ENCODE measurements at places on chromosomes 7 and 10.

DNA sequence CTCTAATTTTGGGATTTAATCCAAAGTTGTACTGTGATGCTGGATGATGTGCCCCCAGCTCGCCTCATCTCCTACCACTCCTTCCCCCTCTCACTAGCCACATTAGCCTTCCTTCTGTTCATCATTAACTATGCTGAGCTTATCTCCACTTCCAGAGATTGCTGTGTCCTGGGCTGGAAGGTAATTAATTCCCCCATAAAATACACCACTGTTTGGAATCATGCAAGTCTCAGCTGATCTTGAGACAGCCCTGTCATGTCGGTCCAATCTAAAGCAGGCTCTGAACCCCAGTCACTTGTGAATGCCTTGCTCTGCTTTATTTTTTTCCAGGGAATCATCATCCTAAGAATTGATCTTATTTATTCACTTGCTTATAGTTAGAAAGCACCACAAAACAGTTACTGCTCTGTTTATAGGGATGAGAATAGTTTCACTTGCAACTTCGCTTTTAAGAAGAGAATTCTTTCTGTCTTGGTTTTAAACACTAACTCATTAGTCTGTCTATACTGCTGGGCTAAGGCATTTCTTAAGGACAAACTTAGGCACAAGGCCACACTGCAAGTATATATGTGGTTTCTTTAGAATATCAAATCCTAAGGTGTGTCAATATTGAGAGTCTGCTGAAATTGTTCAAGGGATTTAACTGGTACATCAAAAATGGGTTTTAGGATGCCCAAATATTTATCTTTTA is 341.1 kb upstream of the SEMA3A start:
- DNase-seq: no peak

DNA sequence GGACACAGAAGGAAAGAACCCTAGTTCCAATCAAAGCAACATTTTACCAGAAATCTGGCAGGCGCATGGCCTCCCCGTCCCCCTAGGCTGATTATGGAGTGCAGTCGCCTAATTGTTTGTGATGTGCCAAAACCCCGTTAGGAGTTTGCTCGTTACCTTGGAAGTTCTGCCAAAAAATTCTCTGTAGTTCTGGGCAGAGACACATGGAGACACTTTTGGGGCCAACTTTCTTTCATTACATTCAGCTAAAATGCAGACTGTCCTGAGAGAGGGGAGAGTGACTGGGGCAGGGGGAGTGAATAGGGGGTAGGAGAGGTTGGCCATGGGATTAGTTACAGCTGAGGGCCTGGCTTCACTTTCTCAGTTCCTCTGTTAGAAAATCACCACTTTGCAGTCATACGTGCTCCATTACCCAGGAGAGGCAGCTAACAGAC is 158.0 kb upstream of the NPVF start:
- no peak for DNase-seq

DNA sequence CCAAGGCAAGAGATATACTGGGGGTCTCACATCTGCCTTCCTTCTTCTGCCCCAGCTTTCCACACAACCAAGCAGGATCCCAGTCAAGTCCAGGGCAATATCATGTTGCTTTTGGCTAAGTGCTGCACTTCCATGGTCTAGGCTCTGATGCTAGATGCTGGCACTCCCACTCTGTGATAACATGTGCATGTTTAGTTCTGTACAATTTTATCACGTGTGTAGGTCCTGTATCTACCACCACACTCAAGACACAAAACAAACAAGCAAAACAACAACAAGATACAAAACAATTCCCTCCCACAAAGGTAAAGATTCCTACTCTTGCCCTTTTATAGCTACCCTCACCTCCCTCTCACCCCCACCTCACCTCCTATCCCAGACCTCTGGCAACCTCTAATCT is 105.6 kb upstream of the HABP2 start:
- DNase-seq: no peak

- no peak for DNase-seq
Measured at GRCh38 chr10:11538834-11539190, 72.6 kb downstream of the USP6NL start.

GRCh38 chr10:113504423-113504822 is 48.4 kb upstream of the HABP2 start:
- no peak for DNase-seq

DNA sequence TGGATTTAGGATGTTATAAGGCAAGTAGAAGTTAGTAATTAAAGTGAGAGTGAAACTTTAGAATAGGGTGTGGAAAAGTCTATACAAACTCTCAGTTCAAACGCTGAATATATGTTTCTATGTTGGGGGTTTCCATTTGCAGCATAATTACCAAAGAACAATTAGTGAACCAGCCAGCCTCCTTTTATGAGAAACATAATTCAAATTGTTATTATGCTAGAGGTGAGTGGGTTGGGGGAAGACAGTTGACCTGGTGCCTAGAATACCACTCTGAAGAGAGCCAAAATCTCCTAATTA is 435.8 kb downstream of the MDFIC start:
- DNase-seq: no peak

DNA sequence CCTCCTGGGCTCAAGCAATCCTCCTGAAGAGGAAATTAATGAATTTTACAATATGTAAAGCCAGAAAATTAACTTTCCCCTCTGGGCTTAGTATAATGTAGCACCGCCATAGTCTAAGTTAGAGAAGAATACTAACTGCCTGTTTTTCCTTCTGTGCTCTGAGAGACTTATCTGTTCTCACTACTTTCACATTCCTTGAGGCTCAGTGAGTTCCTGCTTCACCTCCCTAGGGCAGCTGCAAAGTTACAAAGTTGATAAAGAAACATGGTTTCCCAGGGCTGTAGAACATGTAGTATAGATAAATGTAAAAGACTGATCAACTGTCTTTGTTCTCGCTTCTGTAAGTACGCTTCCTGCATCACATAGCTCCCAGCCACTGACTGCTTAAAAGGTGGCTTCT is 16.0 kb upstream of the OLAH start:
- DNase-seq: no peak

GRCh38 chr10:66555061-66555460 is 370.8 kb upstream of the LRRTM3 start:
- no peak for DNase-seq

DNA sequence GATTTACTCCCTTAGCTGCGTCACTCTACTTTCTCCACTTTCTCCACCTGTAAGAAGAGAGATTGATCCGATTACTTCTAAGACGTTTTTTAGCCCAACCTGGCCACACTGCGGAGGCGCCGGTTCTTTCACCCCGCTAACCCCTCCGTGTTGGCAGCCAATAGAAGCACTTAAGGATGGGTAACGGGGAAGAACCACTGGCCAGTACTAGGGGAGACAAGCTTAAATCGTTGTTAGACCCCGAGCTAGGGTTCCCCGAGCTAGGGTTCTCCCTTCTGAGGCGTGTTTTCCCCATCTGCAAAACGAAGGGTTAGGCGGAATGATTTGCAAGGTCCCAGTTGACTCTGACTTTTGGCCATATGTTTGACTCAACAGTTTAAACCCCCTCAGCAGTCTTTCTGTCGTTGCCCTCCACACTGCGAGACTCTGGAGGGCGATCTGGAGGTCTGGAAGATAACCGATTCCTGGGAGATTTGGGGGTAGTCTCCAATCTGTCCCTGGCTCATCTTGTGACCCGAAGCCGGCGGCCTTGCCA is 644 bp downstream of the UMAD1 start:
- DNase-seq: no peak

DNA sequence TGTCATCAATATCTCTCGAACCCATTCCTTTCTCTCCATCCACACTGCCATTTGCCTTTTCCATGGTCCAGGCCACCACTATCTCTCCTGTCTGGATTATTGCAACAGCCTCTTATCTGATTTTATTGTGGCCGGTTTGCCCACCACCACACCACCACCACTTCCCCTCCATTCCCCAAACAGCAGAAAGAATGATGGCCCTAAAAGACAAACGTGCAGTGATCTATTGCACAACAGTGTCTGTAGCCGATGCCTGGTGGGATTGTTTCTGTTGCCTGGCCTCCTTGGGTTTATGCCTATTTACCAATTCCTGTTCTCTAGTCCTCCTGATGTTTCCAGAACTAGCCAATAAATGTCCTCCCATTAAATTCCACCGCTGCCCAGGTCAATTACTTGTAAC is 10.2 kb upstream of the ST8SIA6 start:
- DNase-seq: no peak

- DNase-seq: no peak
Measured at GRCh38 chr7:147432576-147432975, 1158.0 kb upstream of the C7orf33 start.

- DNase-seq: no peak
Measured at GRCh38 chr7:115146148-115146547, 224.3 kb downstream of the MDFIC start.

DNA sequence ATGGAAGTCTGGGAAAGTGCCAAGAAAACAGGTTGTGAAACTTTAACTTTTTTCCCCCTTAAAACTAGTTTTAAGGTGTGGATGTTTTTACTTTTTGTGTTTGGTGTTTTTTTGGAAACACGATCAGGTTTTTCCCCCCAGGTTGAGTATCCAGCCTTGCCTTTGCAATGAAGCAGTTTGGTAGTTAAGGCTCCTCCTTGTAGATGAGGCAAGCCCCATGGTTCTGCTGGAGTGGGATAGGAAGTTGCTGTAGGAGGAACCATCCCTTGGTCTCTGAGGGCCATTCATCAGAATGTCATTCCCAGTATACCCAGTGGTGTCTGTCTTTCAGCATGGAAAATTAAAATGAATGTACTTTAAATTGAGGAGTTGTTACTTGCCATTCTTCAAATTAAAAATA is 2.7 kb downstream of the CUL1 start:
- no peak for DNase-seq

DNA sequence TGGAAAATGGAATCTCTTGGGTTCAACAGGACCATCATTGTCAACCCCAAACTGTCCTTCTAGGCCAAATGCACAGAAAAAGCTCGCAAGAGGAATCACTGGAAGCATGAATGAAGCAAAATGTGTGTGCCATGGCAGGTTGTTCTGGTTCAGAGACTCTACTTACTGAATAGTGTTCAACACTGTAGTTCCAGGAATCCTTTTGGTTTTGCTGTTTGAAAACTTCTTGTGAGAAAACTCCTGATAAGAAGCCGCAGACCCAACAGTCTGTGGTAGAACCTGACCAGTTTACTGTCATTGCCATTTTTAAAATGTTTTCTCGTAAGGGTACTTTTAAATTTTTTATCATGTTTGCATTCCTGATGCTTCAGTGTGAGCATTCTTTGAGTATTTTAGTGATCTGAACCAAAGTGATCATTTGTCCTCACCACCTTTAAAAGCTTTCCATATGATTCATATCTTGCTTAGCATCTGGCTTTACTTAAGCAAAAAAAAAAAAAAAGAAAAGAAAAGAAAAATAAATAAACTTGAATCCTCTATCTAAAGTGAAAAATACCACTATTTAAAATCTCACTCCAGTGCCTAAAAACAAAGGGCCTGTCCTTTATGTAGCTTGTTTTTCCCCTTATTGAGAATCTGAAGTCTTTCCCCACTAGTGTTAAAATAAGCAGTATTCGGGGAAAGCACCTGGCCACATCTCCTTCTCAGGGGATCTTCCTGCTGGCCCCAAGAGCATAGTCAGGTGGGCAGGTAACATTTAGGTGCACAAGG is 92.4 kb downstream of the WNT2 start:
- DNase-seq: no peak

- DNase-seq: no peak
Measured at GRCh38 chr10:91036807-91037411, 116.0 kb upstream of the ANKRD1 start.

- DNase-seq: no peak
Measured at GRCh38 chr10:89475591-89475998, 59.8 kb downstream of the SLC16A12 start.

- DNase-seq: no peak
Measured at GRCh38 chr7:141674702-141675101, 27.3 kb downstream of the DENND11 start.

- no peak for DNase-seq
Measured at GRCh38 chr7:134997214-134997885, 11.0 kb downstream of the AGBL3 start.

- no peak for DNase-seq
Measured at GRCh38 chr10:116798859-116799258, 50.4 kb upstream of the ENO4 start.

DNA sequence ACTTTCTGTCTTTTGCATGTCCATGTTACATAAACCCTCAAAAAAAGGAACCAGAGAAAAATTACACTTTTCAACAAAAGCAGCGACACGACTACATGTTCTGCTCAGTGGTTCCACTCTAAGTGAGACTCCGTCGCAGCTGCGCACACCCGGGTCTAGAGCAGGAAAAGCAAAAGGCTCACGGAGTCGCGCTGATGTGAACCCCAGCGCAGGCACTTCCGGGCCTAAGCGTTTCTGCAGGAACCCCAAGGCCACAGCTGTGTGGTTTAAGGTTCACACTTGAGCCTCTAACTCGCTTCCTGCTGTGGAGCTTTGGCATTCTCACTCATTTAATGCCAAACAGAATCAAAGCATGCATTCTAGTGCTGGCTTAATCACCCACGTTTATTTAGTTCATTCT is 240.3 kb downstream of the DNAJB6 start:
- no peak for DNase-seq

DNA sequence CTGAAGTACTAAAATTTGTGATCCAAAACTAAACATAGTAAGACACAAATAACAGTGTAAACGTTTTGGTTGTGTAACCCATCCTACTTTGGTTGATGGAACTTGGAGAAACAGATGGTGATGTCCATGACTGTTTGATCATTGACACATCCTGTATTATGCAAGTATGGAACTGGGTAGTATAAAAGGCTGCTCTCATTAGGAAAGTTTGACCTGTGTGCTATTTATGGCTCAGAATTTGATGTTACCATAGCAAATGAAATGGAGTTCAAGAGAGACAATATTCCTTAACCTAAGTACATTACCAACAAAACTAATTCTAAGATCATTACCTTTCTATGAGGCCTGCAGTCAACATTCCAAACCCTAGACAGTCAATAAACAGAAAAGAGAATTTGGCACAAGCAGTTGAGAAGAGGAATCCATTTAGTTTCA is 39.9 kb downstream of the DKK1 start:
- no peak for DNase-seq

DNA sequence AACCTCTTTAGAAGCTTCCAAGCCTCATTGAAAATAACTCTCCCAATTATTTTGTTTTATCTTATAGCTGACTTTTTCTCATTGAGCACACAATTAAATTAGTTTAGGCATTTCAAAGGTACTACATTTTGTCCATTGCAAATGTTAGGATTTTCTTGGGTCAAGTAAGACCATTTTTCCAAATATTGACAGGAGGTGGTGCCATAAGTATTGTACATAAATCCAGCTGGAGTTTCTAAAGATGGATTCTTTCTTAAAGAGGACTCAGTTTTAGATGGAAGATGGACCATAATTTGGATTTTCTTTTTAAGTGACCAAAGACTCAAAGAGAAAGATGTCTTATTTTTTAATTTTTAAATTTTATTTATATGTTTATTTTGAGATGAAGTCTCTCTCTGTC is 12.3 kb upstream of the OPN4 start:
- DNase-seq: no peak

- no peak for DNase-seq
Measured at GRCh38 chr7:119281181-119281846, 991.7 kb upstream of the KCND2 start.

GRCh38 chr7:40057292-40057691 is 77.1 kb downstream of the MPLKIP start:
- no peak for DNase-seq

GRCh38 chr7:7706101-7706511 is 12.3 kb downstream of the RPA3 start:
- DNase-seq: no peak
